Activated CD8-positive, alpha-beta T cell treated with anti-CD3 and anti-CD28 coated beads, Interleukin-2, amount 10 ng/mL, durations not matched to agents 7 days and 5 days (primary cell): ENCODE measurements at places on chromosomes 2 and 18.

GRCh38 chr18:13500227-13500865 lies 226.0 kb downstream of the FAM210A start:
- peak; percentile 34 for DNase-seq

DNA sequence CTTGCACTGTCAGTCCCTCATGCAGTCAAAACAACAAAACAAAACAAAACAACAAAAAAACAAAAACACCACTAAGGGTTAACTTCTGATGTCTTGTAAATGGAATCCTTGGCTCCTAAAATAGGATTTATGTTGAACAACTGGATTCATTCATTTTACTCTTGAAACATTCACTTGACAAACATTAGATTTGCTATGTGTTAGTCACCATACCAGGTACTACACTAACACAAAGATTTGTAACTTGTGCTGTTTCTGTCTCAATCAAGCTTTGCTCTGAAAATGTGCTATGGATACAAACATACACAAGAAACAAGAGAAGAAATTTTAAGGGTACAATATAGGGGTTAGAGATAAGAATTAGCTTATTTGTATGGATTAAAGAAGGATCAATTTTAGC lies 812.8 kb downstream of the LRP1B start:
- no peak for DNase-seq

DNA sequence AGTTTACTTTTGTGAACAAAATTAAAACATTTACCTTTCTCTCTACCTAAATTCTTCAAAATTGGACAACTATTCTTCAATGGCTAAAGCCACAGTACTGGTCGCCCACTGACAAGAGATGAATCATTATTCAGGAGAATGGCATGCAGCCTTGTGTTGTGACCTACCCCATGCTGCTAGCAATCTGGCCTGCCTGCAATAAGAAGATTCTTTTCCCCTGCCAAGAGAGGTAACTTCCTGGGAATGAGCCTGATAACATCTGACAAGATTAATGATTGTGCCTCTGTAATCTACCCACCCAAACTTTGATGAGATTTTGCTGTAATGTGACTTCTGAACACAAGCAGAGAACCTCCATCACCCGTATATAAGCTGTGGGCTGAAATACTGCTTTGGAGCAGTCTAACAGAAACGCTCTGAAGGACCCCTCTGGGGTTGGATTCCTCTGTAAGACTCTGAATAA lies 47.0 kb upstream of the ST3GAL5 start:
- DNase-seq = no peak

DNA sequence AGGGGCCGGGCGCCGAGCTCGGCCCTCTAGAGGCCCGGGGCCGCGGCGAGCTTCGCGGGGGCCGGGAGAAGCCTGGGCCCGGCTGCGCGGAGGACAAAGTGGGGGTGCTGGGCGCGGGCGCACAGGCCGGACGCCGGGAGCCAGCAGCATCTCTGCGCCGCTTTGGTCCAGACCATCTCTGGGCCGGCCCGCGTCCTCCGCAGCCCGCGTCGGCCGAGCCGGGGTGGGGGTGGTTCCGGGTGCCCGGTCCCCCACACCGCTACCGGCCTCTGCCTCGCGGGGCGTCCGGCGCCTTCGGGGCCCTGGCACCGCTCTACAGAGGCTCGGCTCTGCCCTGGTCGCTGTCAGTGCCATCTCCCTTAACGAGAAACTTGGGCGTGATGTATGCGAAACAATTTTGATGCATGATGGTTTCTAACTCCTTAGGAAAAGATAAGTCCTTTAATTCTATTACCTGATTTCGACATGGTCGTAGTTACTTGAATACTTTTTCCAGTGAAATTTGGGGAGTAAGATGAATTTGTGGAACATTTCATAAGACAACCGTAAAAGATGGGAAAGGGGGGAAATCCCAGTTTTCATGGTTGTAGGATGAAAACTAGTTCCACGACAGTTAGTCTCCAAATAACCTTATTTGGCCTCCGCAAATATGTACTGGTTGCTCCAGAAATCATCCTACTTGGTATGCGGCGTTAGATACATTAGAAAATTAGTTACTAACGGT lies 562 bp downstream of the TWSG1 start:
- peak; percentile 49 for DNase-seq

GRCh38 chr2:127107622-127107999 lies 657 bp upstream of the BIN1 start:
- no peak for DNase-seq

DNA sequence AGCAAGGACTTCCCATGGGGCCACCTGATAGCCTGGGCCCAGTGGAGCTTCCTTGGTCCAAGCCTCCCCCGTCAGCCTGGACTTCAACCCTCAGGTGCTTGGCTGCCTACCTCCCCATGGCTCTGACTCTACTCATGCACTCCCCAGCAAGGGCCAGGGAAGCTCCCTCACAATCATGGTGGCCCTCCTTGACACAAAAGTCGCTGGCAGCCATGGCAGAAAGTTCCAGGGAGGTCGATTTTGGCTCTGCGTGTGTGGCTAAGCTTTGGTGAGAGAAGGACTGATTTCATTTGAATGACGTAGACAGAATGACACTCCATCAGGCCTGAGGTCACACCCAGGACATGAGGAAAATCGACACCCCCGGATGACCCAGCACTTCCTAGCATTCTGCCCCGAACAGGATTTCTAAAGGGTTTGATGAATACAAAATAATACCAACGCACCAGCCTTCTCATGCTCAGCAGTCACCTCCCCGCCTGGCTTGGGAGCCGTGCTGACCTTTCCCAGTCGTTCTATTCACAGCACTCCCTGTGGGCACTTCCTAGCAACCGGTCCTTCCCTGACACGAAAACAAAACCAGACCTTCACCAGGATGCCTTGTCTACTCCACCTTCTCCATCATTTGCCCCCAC lies 52.7 kb downstream of the LBH start:
- no peak for DNase-seq

- no peak for DNase-seq
These were observed 31.6 kb upstream of the VWC2L start for GRCh38 chr2:214379227-214379626.

DNA sequence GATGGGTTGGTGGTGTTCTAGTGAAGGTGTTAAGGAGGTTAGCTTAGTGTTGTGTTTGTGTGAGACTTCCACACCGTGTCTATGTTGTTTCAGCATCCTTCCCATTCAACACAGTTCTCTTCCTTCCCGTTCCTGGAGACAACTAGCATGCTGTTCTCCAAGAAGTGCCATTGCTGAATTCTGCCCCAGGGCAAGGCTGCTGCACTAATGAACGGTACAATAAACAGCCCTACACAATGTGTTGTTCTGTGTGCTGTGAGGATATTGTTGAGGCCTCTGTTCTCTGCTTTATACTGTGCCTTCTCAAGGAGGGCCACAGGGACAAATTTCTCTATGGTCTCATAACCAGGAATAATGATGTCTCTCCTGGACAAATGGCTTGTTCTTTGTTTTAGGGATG lies 39.8 kb upstream of the ZEB2 start:
- DNase-seq = no peak

- no peak for DNase-seq
These were observed 3.5 kb upstream of the C2orf74 start for GRCh38 chr2:61158356-61158955.

- DNase-seq = no peak
These were observed 89.0 kb upstream of the PKDCC start for GRCh38 chr2:41958775-41959174.

- DNase-seq = no peak
These were observed 69.0 kb downstream of the STPG4 start for GRCh38 chr2:47086054-47086471.

DNA sequence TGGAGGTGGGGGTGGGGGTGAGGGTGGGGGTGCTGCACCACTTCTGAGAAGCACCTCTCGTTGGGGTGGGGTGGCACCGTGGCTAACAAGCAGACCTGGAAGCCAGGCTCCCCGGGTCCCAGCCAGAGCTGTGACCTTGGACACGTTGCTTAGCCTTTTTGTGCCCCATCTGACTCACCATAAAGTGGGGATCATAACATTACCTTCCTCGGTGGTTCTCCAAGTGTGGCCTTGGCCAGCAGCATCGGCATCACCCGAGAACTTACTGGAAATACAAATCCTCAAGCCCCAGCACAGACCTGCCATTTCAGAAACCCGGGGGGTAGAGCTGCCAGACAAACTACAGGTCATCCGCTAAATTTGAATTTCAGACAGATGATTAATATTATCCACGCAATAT lies 58.7 kb upstream of the SLC66A3 start:
- no peak for DNase-seq

GRCh38 chr18:74570266-74570665 lies 27.4 kb upstream of the ZNF407 start:
- no peak for DNase-seq

GRCh38 chr2:1037066-1037465 lies 86.4 kb downstream of the SNTG2 start:
- no peak for DNase-seq

DNA sequence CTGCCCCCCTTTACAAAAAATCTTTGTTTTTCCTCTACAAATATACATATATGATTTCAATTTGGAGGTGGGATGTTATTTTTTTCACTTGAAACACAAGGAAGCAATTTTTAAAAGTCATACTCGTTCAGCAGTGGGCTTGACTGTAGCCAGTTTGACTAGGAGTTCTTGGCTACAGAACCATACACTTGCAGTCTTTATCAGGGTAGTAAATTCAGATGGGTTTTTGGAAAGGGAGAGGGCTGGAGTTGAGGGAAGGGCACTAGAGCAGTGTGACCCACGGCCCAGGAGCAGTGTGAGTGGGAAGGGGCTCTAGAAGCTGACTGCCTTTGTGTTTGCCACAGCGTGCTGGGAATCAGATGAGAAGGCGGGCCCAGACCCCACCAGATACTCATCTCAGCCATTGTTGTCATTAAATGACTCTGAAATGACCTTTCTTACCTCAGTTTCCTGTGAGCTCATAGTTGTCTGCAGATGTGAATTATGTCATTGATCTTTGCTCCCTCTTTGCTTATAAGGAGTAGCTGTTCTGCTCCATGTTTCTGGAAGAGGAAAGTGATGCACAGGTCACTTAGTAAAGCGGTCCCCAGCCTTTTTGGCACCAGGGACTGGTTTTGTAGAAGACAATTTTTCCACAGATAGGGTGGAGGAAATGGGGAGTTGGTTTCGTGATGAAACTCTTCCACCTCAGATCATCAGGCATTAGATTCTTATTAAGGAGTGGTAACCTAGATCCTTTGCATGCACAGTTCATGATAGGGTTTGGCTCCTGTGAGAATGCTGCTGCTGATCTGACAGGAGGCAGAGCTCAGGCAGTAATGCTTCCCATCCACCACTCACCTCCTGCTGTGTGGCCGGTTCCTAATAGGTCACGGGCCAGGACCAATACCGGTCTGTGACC lies 116.8 kb downstream of the SPTBN1 start:
- peak; percentile 53 for DNase-seq

DNA sequence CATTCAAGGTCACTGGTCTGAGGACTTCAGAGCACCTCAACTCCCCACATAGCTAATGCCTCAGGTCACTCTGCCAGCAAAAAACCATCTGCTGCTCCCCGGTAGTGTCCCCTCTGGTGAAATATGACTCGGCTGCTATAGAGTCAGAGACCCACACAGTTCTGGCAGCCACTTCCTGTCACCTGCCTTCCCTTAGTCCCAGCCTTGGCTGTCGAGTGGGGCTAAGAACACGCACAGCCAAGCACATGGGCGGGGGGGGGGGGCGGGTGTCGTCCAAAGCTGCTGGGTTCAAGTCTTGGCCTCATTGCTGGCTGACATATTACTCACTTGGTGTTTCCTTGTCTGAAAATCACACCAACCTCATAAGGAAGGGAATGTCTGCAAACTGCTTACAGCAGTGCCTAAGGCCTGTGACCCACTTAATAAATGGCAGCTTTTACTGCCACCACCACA lies 37.5 kb downstream of the POLR1A start:
- DNase-seq = peak; percentile 80

- peak; percentile 8 for DNase-seq
These were observed 134.1 kb upstream of the GPC1 start for GRCh38 chr2:240301256-240301795.

DNA sequence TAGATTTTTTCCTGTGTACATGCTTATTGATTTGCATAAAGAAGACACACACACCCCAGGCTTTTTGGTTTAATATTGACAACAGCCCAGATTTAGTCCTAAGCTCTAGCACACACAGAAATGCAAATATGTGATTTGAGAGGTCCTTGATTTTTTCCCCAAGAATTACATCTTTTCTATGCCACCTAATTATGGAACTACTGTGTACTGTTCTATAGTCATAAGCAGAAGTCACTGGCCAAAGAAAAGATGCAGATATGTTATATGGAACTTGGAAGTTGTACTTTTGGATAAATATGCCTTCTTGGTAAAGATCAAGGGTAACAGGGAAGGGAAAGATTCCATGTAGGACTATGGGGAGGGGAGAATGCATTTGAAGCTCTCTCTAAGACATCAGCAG lies 105.6 kb downstream of the SETBP1 start:
- no peak for DNase-seq

DNA sequence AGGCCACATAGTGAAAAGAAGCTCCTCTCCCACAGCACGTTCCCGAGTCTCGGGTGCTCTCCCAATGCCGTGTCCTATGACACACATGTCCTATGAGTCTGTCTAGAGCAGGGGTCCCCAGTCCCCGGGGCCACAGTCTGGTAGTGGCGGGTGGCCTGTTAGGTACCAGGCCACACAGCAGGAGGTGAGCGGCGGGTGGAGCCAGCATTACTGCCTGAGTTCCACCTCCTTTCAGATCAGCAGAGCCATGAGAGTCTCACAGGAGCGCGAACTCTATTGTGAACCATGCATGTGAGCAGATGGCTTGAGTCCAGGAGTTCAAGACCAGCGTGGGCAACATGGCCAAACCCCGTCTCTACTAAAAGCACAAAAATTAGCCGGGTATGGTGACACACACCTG lies 112.6 kb downstream of the ZBTB7C start:
- DNase-seq = no peak

DNA sequence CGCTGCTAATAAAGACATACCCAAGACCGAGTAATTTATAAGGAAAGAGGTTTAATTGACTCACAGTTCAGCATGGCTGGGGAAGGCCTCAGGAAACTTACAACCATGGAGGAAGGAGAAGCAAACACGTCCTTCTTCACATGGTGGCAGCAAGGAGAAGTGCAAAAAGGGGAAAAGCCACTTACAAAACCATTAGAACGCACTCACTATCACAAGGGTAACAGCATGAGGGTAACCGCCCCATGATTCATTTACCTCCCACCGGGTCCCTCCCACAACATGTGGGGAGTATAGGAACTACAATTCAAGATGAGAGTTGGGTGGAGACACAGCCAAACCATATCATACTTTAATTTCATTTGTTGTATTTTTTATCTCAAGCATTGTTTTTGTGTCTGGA lies 67.5 kb downstream of the ATP9B start:
- no peak for DNase-seq

GRCh38 chr2:84631985-84632384 lies 115.7 kb downstream of the DNAH6 start:
- no peak for DNase-seq

DNA sequence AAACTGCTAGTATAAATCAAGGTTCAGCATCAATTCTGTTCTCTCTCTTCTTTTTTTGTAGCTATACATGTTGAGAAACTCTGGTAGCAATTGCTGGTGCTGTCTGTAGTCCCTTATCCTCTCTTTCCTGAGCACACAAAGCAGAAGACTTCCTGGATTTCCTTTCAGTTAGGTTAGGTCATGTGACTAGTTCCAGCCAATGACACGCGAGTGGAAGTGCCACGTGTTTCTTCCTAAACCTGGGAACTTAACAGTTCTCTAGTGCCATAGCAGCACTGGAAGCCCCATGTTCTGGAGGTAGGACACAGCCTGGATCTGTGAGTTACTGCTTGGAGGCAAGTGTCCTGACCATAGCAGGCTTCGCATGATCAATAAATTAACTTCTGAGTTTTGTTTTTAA lies 125.9 kb downstream of the PLA2R1 start:
- no peak for DNase-seq
